Stimulated activated CD8-positive, alpha-beta memory T cell treated with anti-CD3 and anti-CD28 coated beads, Interleukin-7, amount 100 ng/mL, for 1 hour (primary cell): ENCODE measurements at places on chromosomes 1 and 21.

DNA sequence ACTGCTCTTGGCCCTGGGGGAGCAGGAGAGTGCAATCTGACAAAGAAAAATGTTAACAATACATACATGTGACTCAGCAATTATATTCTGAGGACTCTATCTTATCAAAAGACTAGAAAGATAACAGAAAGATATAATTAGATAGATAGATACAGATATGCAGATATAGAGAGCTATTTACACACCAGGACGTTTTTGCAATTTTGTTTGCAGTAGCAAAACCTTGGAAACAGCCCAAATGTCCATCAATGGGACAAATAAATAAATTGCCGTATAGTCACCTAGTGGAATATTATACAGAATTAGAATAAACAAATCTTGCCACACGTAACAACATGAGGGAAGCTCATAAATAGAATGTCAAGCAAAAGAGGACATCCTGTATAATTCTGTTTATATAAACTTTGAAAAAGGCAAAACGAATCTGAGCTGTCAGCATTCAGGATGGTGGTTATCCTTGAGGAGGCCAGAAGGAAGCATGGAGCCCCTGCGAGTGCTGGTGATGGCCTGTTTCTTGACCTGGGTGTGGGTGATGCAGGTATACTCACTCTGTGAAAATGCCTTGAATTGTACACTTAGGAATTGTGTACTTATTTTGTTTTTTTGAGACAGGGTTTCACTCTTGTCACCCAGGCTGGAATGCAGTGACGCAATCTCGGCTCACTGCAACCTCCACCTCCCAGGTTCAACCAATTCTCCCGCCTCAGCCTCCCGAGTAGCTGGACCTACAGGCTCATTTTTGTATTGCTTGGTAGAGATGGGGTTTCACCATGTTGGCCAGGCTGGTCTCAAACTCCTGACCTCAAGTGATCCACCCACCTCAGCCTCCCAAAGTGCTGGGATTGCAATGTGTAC is 12.8 kb upstream of the TRIM63 start:
- no peak for DNase-seq

DNA sequence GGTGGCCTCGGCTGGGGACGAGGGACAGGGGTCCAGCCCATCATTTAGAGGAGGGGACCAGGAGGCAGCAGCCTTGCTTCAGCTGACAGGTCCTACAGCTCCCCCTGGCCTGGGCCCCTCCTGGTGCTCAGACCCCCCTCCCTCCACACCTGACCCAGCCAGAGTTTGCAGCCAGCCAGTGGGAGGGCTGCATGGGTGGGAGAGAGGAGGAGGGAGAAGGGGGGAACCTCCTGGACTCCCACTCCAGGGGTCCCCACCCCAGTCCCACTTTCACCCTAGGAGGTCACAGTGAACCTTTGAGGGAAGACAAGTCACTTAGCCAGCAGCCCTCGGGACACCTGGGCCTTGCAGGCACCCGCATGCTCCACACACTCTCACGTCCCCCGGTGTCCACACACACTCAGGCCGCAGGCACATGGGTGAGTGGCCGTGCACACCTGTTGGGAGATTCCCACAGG is 108.9 kb upstream of the ZBTB40 start:
- no peak for DNase-seq

GRCh38 chr1:19605967-19606366 is 38.1 kb upstream of the NBL1 start:
- no peak for DNase-seq

DNA sequence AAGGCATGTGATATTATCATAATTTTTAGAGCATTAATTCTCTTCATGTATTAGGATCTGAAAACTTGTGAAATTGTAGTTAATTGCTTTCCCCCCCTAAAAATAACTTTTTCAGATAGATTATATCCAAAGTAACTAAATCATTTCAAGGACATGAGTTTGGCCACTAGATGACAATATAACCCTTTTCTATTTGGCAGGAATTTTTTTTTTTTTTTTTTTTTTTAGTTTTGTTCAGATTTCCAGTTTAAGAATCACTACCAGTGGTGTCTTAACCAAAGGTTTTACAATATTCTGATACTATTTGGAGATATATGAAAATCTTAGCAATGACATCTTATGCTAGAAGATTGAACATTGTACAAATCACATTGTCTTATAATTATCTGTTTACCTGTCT is 370.8 kb downstream of the AMY1C start:
- DNase-seq, result no peak

GRCh38 chr1:46284597-46285564 is 18.5 kb downstream of the LRRC41 start:
- no peak for DNase-seq
